ENCODE measurements at places on chromosomes 6 and 20. TPM values are rescaled to one million over a fixed set of nuclear protein-coding genes. Genes with fewer than 3 reads are reported as not detected.

TRAPPC3L gene
- polyA plus RNA-seq: not detected

C6orf47 gene
- polyA plus RNA-seq: 7.2 TPM

GRCh38 chr20:60263725-60264709, 305.8 kb downstream of the CDH26 start:
- DNase-seq: no peak

GRCh38 chr6:117494694-117495318, 12.3 kb downstream of the DCBLD1 start:
- no peak for DNase-seq

FAM217A gene
- not detected for polyA plus RNA-seq

ADGB gene
- not detected for polyA plus RNA-seq
